Activated gamma-delta T cell treated with Interleukin-2 at 50 U/mL for 16 hours (primary cell): ENCODE measurements at places on chromosomes 7 and 10.

GRCh38 chr7:71497256-71497946 lies 365.5 kb downstream of the GALNT17 start:
- no peak for DNase-seq

DNA sequence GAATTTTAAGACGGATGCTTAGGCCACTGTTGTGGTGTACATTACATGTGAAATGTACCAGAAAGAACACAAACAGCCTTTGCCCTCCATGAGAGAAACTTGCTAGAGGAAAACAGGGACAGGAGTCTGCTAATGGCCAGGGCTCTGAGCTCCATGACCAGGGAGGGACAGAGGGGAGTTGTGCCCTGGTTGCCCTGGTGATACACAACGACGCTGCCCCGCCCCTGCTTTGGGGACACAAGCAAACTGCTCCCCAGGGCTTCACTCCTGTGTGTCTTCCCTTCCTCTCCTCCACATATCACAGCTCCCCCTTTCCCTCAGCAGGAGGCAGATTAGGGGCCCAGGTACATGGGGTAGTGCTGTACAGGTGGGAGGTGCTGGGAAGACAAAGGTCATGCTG lies 36.2 kb downstream of the AMPH start:
- DNase-seq, result no peak

DNA sequence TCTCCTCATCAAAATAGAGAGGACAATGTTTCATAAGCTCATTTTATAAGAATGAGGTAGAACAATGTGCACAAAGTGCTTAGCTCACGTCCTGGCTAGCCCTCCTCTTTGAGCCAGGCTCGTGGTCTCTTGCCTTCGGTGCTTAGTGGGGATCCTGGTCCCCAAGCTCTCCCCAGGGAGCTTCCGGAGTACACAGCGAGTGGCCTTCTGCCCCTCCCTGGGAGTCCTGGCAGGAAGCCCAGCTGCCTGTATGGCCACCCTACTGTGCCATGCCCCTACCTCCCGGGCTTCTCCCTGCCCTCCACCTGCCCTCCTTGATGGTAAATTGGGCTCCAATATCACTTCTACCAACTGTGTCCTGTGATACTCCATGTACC lies 868 bp downstream of the MYO1G start:
- no peak for DNase-seq

GRCh38 chr10:108791030-108791429 lies 1132.3 kb downstream of the XPNPEP1 start:
- DNase-seq, result no peak

DNA sequence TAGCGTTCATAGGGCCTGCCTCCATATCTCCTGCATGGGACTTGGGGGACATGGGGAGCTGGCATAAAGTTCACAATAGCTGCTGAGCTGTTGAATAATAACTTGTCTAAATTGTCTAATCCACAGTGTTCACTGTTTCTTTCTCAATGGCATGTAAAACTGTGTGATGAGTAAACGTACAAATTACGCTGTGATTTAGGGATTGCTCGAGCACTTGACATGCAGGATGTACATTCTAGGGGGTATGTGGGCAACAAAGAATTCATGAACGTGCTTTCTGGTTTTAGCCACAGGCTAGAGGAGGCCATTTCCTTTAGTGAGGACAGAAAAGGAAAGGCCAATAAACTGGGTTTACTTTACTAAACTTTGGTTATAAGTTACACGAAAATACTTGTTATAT lies 534.2 kb upstream of the ZWINT start:
- DNase-seq, result no peak

DNA sequence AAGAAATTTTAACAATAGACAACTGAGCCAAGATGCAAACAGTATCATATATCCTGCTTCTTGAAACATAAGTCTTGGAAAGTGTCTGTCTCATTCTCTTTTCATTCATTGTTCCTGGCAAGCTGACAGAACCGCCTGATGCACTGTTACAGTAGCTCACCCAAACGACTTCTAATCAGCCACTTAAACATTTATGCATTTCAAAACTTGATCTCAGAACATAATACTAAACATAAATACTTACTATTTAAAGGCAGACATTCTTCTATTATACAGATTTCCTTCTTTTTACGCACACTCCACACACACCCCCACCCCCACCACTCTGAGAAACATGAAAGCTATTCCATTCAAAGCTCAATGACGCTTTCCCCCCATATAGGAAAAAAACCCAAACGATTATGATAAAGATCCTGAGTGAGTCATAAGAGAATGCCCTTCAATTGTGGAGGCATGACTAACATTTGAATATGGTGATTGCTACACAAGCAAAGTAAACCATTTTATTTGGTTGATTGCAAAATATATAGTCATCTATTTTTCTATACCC lies 30.5 kb downstream of the SHTN1 start:
- no peak for DNase-seq

DNA sequence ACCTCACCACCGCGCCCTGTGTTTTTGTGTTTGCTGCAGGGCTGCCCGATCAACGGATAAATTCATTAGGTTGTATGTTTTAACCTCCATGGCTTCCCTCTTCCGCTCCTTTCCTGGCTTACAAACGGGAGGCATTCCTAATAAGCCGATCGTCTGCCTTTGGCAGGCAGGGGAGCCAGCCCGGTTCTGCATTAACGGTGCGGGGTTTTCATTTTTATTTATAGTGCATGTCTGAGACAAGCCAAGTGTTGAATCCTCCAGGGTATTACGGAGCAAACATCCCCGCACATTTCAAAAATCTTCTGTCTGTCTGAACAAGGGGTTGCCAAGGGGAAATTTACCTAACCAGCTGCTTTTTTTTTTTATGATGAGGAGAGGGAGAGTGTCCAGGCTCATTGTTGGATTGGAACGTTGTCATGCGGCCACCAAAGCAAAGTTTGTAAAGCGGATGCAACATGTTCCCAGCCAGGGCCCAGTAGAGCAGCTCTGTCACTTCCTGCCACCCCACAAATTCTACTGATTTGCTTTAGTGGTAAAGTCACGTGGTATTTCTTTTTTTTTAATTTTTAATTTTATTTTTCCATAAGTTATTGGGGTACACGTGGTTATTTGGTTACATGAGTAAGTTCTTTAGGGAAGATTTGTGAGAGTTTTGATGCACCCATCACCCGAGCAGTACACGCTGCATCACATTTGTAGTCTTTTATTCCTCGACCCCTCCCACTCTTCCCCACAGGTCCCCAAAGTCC lies 92.3 kb upstream of the BAIAP2L1 start:
- no peak for DNase-seq

DNA sequence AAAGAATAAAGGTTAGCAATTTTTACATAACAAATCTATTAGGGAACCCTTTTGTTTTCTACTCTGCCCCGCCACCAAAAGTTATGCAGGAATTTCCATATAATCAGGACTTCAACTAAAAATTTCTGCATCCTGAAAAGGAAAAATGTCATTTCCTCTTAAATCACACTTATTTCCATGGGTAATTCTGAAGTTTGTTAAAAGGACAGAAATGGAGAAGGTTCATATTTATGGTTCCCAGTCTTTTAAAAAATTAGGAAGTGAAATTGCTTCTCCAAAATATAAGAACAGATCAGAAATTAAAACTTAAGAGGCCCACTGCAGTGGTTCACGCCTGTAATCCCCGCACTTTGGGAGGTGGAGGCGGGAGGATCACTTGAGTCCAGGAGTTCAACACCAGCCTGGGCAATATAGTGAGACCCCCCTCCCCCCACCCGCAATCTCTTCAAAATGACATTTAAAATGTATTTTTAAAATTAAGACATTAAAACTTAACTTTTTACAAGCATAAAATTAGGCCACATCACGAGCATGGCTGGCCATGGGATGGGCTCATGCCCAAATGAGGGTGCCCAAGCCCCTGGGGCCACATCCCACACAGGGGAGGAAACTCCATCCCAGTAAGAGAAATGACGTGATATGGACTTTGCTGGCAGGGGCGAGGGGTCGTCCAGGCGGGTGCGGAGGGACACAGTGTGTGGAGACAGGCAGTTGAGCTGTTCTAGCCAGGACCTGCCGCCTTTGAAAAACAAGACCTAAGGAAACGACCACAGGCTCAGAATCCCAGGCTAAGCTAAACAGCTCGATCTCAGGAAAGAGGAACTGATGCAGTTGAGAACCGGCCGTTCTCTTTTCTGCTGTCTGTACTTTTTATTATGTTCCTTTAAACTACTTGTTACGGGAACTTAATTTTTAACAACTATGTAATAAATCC lies 51.3 kb upstream of the NFE2L3 start:
- no peak for DNase-seq

GRCh38 chr10:103910442-103911012 lies 7.5 kb downstream of the STN1 start:
- no peak for DNase-seq

DNA sequence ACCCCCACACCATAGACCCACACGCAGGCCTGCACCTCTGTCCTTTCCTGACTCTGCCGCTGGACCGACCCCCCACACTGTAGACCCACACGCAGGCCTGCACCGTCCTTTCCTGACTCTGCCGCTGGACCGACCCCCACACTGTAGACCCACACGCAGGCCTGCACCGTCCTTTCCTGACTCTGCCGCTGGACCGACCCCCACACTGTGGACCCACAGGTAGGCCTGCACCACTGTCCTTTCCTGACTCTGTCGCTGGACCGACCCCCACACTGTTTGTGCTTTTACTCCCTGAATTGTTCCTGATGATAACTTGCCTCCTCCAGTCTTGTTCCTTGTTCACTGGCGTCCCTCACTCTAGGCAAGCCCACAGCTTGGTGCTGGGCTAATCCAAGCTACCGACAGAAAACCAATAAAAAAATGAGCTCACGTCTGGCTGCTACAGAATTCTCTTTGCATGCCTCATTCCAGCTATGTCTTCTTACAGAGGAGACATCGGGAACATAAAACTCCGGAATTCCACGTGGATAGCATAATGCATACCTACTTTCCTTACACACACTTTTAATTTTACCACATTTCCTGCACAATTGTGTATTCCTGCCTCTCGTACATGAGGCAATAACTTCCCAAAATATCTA lies 494.3 kb downstream of the PTPRN2 start:
- no peak for DNase-seq

DNA sequence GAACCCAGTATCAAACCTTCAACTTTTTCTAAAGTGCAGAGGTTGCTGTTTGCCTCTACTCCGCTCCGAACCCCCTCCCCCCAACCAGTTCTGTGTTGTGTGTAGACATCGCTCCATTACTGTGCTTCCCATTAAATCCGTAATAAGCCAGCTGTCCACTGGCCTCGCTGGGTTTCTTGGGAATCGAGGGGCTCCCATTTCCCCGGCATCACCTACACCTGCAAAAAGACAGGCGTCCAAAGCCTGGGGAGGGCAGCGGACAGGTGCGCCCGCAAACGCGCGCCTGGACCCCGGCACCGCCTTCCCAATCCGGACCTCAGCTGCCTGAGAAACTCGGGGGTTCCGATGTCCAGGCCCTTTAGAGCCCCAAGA lies 631 bp downstream of the RTKN2 start:
- DNase-seq, result no peak

DNA sequence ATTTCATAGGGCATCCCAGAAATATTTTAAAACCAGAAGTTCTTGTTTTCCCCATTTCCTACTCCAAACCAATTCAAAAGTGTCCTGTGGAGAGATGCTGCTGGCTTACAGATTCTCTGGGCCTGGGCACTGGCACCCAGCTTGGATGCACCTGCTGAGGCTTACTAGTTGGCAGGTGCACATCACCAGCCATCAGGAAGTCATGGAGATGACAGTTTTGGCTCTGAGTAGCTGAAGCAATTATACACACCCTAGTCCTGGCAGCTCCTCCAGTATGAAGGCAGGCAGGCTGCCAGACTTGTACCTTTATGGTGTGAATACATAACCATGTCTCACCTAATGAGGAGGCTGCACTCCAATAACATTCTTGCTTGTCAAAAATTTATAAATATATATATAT lies 276.6 kb upstream of the GHITM start:
- DNase-seq, result no peak

- no peak for DNase-seq
Observed at GRCh38 chr10:9845075-9845474, 1172.6 kb upstream of the CELF2 start.

DNA sequence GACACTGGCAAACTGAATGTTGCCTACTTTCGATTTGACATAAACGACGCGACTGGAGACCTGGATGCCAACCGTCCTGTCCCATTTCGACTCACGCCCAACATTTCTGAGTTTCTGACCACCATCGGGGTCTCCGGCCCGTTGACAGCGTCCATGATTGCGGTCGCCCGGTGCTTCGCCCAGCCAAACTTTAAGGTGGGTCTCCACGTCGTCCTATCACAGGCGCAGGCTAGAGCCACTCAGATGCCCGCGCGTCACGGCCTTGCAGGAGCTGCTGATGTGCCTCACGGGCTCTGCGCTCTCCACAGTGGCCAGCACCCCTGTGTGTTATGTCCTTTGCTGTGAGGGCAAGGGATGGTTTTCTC lies 132.6 kb downstream of the SMURF1 start:
- DNase-seq, result no peak

GRCh38 chr10:70619271-70620019 lies 16.9 kb upstream of the PRF1 start:
- DNase-seq, result no peak

- DNase-seq, result no peak
Observed at GRCh38 chr10:3935933-3936359, 150.9 kb upstream of the KLF6 start.

GRCh38 chr10:132094581-132095234 lies 29.0 kb downstream of the JAKMIP3 start:
- no peak for DNase-seq

GRCh38 chr7:7554649-7555575 lies 11.8 kb upstream of the MIOS start:
- DNase-seq, result no peak

DNA sequence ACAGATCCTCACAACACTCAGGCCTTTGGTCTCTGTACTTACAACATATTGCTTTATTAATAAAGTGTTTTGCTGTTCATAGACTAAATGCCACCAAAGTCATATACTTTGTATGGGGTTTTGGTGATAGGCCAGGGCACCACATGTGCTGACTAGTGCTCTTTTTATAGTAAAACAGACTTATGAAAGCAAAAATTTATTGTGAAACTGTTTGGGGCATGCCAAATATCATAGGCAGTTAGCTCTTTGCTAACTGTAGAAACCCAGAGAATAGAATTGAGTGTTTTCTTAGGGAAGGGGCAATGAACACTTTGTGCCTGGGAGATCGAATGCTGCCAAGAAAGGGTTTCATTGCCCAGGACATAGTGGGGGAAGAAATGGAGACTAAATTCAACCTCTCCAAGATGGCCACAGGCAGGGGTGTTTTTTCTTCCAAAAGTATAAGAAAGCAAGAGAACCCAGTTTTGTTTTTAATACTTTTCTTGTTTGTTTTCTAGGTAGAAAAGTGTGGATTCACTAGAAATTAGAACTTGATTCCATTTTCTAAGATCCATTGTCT lies 142.7 kb downstream of the TRIL start:
- DNase-seq, result no peak

DNA sequence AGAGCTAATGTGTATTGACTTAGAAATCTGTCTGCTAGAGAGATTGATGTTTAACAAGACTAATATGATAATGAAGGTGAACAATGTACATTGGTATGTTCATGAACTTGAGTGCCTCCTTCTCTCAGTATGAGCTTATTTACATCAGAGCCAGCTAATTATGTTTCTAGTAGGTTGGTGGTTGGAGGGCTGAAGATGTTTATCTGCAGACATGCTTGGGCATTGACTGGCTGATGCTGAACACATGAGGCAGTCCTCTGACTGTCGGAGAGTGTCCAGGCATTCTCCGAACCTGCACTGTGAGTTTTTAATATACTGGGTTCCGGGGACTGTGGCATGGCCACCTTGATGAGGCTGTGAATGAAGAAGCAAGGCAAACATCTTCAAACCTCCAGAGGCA lies 47.5 kb downstream of the BMPER start:
- DNase-seq, result no peak

GRCh38 chr10:62869958-62870357 lies 53.8 kb upstream of the EGR2 start:
- DNase-seq, result no peak
